ENCODE measurements at places on chromosomes 16 and 17. TPM values are rescaled to one million over a fixed set of nuclear protein-coding genes. Genes with fewer than 3 reads are reported as not detected.
A peak's percentile ranks its signal among the peaks of the same experiment; 100 is the strongest.

The IRX6 gene
- not detected for total RNA-seq

GRCh38 chr16:64196444-64196843 is 925.4 kb downstream of the CDH11 start:
- DNase-seq, result no peak

The TSR1 gene
- 30.8 TPM for total RNA-seq

DNA sequence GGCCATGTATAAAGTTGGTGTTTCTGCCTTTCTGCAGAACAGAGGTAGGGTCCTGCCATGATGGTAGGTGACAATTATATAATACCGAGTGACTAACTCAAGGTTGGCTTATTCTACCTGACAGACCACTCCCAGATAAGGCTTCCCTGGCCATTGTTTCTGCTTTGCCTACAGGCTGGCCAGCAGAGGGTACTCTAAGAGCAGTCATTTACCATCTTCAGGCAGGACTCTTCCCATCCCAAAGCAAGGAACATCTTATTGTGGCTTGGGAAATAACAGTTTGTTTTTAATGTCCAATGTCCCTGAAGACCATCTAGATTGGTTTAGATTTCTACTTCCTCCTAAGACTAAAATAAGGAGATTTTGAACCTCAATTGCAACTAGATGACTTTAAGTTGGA is 74.1 kb downstream of the SNX11 start:
- DNase-seq, result no peak

The NETO2 gene
- total RNA-seq, result 42.6 TPM

The SMIM36 gene
- total RNA-seq, result not detected

The C17orf100 gene
- total RNA-seq, result 2.7 TPM

The KRTAP2-2 gene
- total RNA-seq, result not detected

DNA sequence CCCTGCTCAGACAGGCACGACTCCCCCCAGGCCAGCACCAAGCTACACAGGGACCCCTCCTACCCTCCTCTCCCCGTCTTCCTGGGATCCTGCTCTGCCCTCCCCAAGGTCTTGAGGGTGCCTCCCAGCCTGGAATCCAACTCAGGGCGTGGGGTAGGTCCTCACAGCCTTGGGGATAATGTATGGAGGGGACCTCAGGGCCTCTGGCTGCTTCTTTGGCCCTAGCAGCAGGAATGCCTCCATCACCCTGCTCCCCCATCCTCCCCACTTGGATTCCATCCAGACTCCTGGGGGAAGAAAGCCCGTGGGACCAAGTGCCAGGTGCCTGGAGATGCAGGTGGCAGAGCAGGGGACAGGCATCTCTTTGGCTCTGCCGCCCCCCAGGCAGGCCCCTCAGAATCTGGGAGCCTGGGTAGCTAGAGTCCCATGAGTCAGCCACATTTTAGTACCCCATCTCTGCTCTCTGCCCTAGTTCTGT is 10.7 kb upstream of the STAC2 start:
- DNase-seq, result no peak

GRCh38 chr17:54968988-54969332 is 395 bp downstream of the STXBP4 start:
- no peak for DNase-seq

The SLFN12 gene
- total RNA-seq, result 33.2 TPM

DNA sequence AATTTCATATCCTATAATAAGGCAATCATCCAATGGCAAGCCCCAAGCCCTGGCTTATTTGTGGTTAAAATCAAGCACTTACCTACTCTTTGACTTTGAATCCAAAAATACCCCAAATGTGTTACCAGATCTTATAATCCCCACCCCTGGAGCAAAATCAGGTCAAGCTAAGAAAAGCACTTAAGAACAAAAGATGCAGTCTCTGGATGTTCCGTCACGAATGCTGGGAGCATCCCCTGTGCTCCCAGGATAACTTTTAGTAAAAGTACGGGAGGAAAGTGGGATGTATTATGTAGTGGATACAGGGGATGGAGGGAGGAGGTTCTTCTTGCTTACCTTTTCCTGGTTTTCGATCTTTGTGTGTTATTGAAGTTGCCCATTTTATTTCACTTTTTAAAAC is 29.5 kb downstream of the SHISA9 start:
- no peak for DNase-seq

- no peak for DNase-seq
Observed at GRCh38 chr16:66603537-66604375, 748 bp upstream of the CMTM3 start.

The FOXN1 gene
- not detected for total RNA-seq

DNA sequence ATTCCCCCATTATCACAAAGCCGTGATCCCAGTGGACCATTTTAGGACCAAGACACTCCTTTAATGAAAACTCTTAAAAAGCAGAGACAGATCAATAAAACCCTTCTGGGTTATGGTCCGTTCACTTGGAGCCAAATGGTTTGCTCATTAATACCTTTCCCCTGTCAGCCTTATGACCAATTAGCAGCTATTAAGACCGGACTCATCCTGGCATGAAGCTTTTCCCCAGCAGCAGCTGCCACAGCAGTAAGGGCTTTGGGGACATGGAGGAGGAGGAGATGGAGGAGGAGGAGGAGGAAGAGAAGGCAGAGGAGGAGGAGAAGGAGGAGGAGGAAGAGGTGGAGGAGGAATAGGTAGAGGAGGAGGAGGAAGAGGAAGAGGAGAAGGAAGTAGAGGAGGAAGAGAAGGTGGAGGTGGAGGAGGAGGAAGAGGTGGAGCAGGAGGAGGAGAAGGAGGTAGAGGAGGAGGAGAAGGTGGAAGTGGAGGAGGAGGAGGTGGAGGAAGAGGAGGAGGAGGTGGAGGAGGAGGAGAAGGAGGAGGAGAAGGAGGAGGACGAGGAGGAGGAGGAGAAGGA is 50.1 kb upstream of the IRX3 start:
- DNase-seq, result no peak

- no peak for DNase-seq
Observed at GRCh38 chr17:18218756-18219415, 6.5 kb upstream of the LLGL1 start.

The TAT gene
- not detected for total RNA-seq

The LRRC46 gene
- total RNA-seq, result not detected

- DNase-seq, result no peak
Observed at GRCh38 chr16:47366228-47366627, 94.6 kb downstream of the ITFG1 start.

DNA sequence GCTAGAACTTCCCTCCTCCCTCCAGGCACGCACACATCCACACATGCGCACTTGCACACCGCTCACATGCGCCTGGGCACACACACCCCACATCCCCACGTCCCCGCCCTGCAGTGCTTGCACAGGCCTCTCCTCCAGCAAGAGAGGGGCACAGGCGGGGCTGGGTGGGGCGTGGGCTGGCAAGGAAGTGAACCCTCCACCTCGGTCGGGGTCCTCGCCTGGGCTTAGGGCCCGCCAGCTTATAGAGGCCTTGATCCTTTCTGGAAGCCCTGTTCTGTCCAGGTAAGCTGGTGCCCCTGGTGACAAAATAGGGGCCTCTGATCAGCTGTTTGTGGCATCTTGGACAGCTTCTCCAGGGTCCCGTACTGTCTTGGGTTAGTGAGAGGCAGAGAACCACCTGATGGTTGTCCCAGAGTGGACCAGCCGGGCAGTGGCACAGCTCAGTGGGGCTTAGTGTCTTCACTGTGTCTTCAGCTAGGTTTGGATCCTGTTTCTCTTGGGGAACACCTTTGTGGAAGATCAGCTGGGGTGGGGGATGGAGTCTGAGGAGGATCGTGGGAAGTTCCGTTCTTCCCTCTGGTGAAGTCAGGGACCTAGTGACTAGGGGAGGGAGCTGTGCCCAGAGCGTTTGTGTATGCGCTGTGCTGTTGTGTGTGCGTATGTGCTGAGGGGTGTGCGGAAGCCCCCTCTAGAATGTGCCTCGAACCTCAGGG is 12.1 kb downstream of the TBX4 start:
- DNase-seq, result no peak

The NPB gene
- 1.9 TPM for total RNA-seq

GRCh38 chr16:47815655-47816054 is 340.1 kb downstream of the ABCC12 start:
- DNase-seq, result no peak

DNA sequence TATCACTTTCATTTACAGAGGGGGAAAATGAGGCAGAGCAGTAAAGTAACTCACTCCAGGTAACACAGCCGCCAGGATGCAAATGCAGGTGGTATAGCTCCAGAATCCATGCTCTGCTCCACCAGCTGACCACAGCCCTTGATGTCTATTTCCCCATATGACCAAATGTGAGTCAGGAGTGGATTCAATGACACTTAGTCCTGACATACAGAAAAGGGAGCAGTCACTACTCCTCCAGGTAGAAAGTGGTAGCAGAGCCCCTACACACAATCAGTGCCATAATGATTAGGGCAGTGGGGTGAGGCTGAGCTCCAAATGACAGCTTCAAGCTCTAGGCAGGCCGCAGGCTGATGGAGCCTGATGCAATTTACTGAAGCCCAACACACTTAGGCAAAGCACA is 43.3 kb upstream of the GFOD2 start:
- DNase-seq, result no peak

DNA sequence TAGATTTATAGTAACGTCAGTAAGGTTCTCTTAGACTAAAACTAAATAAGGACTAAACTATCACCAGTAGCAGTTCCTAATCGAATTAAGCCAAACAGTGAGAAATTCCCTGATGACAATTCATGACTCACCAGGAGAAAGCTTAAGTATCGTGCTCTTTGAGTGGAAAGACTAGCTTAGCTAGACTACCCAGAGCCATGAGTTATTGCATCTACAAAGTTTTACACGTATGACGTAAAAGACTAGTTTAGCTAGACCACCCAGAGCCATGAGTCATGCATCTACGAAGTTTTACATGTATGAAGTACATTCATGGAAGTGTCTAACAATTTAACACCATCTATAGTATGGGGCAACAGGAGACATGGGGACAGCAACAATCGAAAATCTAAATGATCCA is 36.6 kb downstream of the UBE2G1 start:
- peak; percentile 39 for DNase-seq

The HIGD1B gene
- not detected for total RNA-seq

The MYH2 gene
- total RNA-seq, result not detected

DNA sequence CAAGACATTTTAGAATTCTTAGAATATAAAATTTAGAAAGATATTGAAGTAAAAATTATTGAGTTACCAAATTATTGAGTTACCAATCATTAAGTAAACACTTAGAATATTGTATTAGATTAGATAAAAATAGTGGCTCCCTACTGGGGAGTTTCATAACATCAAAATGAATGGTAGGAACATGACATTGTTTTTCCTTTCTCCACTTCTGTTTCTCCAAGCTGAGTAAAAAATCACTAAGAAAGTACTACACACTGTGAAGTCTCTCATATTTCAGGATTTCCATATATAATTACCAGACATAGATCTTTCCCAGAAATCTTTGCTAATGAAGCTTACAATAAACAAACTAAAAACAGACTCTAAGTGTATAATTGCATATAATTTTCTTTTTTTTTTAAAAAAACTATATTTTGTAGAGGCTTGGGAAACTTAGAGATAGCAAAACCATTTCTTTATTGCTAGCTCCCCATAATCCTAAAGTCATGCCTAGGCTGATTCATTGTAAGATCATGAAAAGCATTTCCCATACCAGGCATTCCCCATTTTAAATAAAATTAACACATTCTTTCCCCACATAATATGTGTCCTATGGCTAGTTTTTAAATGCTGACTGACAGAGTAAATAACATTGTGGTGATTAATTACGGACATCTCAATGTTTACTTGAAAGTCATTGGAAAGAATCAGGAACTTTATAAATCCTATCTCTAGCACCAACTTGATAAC is 1408.7 kb upstream of the GOT2 start:
- DNase-seq, result no peak

The GRAP gene
- 77.6 TPM for total RNA-seq

The WFIKKN2 gene
- total RNA-seq, result not detected

DNA sequence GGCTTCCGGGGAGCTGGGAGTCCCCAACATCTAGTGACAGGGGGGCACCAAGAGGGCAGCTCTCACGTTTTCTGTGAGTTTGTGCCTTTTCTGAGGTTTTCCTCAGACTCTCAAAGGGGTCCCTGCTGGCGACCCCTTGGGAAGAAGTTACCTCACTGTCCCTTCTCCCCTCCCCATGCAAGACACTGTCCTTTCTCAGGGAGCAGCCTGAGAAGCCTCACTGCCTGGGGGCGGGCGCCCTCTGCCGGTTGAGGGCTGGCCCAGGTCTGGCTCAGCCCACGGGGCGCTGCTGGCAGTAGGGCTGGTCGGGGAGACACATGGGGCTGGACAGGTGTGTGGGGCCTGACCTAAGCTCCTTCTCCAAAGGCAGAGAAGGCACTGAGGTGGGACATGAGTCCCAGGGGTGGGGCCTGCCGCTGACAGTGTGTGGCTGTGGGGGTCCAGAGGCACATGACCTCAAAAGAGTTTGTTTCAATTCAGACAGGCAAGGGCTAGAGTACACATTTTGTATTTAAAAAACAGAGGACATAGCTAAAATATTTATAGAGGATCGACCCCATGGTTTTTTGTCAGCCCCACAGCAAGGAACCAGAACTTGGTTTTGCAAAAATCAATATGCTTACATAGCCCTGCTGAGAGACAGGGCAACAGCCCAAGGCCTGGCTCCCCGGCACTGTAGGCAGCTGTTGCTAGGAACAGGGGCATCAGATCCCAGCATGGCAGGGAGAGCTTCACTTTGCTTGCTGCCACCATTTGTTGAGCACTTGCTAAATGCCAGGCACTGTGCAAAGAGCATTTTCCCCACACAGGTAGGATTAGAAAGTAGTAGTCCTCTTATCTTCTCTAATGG is 18.5 kb upstream of the ALDH3A1 start:
- DNase-seq, result no peak

GRCh38 chr17:70225276-70225675 is 55.9 kb downstream of the KCNJ2 start:
- DNase-seq, result no peak

The P2RX5 gene
- total RNA-seq, result 1.2 TPM

DNA sequence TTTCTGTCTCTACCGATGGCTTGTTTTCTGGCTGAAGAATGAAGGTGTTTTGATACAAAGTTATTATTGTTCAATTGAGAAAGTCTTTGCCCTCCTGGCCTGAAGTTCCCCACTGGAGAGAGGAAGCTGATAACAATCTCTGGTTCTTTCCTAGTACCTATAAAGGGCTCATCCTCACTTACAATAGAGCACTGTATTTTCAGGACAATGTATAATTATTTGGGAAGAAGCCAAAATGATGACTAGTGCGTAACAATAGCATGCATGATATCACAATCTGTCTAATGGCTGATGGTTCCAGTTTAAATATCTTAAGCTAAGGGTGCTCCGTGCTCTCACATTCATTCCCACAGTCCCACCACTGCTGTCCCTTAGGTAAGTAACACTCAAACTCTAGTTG is 230.7 kb downstream of the IRX3 start:
- DNase-seq, result no peak

The TAC4 gene
- total RNA-seq, result not detected

GRCh38 chr17:73639932-73640331 is 4.3 kb downstream of the SDK2 start:
- DNase-seq, result no peak

- no peak for DNase-seq
Observed at GRCh38 chr17:49370971-49371834, 9.2 kb upstream of the ZNF652 start.

DNA sequence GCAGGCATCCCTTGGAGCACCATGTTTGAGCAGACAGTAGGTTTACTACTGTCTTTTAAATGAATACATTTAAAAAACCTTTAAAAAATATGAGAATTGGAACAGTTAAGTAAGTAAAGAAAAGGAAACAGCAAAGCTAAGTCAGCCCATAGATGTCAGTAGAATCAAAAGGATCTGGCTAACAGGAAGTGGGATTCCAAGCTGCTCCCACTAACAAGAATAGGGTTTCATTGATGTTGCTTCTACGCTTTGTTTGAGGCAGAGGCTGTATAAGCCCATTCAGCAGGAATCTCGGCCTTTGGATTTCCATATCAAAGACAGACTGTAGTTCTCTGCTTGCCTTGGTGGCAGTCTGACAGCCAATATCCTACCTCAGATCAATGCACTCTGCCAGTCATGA is 122.9 kb upstream of the ELAC2 start:
- no peak for DNase-seq

The NPIPB2 gene
- 2.4 TPM for total RNA-seq
